ENCODE measurements at places on chromosomes 2 and 18.

- H3K27me3 ChIP-seq, result no peaks in the 10 kb centered on the region
- no peak overlapping the region for H3K4me3 ChIP-seq
- H3K4me1 ChIP-seq, result no peaks in the 10 kb centered on the region
- DNase-seq, result no peak
- H3K36me3 ChIP-seq, result no peaks in the 10 kb centered on the region
Observed at GRCh38 chr2:133657591-133657990, 89.3 kb upstream of the NCKAP5 start.

- H3K4me3 ChIP-seq, result no peak overlapping the region
- no peaks in the 10 kb centered on the region for H3K36me3 ChIP-seq
- no peak for DNase-seq
- H3K27me3 ChIP-seq, result no peaks in the 10 kb centered on the region
- H3K27ac ChIP-seq, result no peak overlapping the region
Observed at GRCh38 chr2:147511491-147511948, 333.3 kb upstream of the ACVR2A start.

GRCh38 chr2:60479226-60480088 is 74.0 kb downstream of the BCL11A start:
- DNase-seq, result no peak
- no peak overlapping the region for H3K4me3 ChIP-seq
- H3K27ac ChIP-seq, result no peak overlapping the region
- H3K4me1 ChIP-seq, result no peaks in the 10 kb centered on the region
- H3K27me3 ChIP-seq, result peaks cover 45% of the 10 kb centered on the region

DNA sequence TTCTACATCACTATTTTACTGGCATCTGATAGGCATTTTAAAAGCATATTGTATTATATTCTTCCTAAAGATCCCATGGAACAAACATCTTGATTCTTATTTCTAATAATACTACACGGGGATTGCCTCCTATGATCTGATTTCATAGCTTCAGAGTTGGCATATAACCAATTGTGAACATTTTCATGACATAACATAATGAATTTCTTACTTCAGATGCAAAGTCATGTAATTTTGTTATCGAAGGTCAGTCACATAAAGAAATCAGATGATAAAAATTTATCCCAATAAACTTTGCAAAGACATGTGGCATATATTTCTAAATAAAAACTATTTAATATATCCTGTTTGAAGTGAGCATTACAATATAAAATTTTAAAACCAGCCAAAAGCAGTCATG is 93.3 kb downstream of the COL5A2 start:
- DNase-seq, result no peak
- no peaks in the 10 kb centered on the region for H3K4me1 ChIP-seq
- no peaks in the 10 kb centered on the region for H3K27me3 ChIP-seq
- no peak overlapping the region for H3K4me3 ChIP-seq

DNA sequence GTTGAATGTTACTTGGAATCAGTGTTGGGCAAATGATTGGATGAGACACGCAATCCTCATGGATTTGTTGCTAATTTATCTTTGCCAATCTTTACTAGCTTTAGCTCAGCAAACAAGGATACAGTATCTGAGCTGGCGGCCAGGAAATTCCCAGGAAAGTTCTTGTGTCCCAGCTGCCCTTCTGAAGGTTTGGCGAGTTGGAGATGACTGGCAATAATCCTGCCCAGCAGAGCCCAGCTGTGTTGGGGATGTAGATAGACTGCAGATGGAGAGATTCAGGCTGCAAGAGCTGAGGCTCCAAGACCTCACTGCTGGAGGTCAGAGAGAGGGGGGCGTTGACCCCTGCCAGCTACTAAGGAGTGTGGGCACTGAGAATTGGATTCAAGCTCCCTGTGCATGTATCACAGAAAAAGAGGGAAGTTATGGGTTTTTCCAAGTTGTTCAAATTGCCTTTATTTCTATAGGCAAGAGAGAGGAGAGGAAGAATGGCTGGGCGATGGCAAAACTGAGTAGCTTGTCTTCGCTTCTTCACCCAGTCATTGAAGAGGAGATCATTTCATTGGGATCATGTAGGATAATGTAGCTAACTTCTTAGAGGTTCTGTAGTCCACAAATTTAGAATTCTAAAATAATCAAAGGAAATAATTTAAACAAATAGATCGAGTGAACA is 506.8 kb upstream of the LRATD1 start:
- no peaks in the 10 kb centered on the region for H3K4me1 ChIP-seq
- no peak for DNase-seq
- H3K4me3 ChIP-seq, result no peak overlapping the region
- no peaks in the 10 kb centered on the region for H3K27me3 ChIP-seq

- peaks cover 73% of the 10 kb centered on the region for H3K4me1 ChIP-seq
- H3K27ac ChIP-seq, result peak within 1 kb of the TSS; percentile 97
- H3K27me3 ChIP-seq, result no peaks in the 10 kb centered on the region
- H3K36me3 ChIP-seq, result peaks cover 48% of the 10 kb centered on the region
Observed at GRCh38 chr2:97713296-97714083, at the start of gene ZAP70. Gene ZAP70 (plus strand): TSS chr2:97713576. CDS start chr2:97724037, 10,461 bp downstream.

- no peaks in the 10 kb centered on the region for H3K4me1 ChIP-seq
- H3K27ac ChIP-seq, result no peak within 1 kb of the TSS
- H3K36me3 ChIP-seq, result peaks cover 7% of the 10 kb centered on the region
- no peak for DNase-seq
- H3K4me3 ChIP-seq, result peak within 1 kb of the TSS; percentile 49
Observed at GRCh38 chr2:20224716-20225293, at the start of gene SDC1. Gene SDC1 (minus strand): TSS chr2:20225130. CDS start chr2:20224867, 263 bp downstream.

DNA sequence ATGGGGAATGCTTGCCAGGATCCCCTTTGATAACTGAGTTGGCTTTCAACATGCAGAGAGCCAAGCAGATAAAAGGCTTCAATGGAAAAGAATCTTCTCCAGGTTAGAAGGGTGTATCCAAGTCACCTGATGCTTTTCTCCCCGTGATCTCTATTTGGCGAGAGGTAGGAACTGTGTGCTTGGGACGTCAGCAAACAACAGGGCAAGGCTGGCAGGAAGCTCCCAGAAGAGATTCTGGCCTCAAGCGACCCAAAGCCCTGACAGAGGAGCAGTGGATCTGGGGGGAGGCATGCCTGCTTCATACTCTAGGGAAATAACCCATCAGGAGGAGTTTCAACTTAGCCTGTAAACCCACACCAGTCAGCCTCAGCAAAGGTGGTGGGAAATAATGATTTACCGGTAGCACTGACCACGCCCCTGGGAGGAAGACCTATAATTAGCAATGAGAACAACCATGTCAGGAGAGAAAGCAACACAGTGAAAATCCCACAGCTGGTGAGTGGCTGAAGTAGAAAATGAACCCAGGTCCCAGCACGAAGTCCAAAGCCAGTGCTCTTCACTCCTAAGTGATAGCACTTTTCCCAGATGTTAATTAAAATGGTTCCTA is 76.3 kb upstream of the SEC11C start:
- H3K4me3 ChIP-seq, result no peak overlapping the region
- H3K27me3 ChIP-seq, result peaks cover 33% of the 10 kb centered on the region
- no peak for DNase-seq
- H3K36me3 ChIP-seq, result no peaks in the 10 kb centered on the region

- H3K4me1 ChIP-seq, result peaks cover 14% of the 10 kb centered on the region
- DNase-seq, result no peak
- H3K4me3 ChIP-seq, result no peak overlapping the region
Observed at GRCh38 chr2:241925277-241925676, 55.7 kb downstream of the RTP5 start.

Data from effector memory CD8-positive, alpha-beta T cell (primary cell).